Right ventricle myocardium inferior (tissue), 1 donor: ENCODE measurements at places on chromosomes 1 and 21. TPM values are rescaled to one million over a fixed set of nuclear protein-coding genes. Genes with fewer than 3 reads are reported as not detected.

C1orf105 gene
- 25.2 TPM for total RNA-seq

FAM72A gene
- total RNA-seq = 1.6 TPM

FMO5 gene
- 8.2 TPM for total RNA-seq

ADAM30 gene
- not detected for total RNA-seq

NECAP2 gene
- 17.7 TPM for total RNA-seq

PLEKHA6 gene
- 18.7 TPM for total RNA-seq

DVL1 gene
- total RNA-seq = 119 TPM

CRYBG2 gene
- not detected for total RNA-seq

TBX19 gene
- total RNA-seq = 0.43 TPM

KRTAP19-3 gene
- total RNA-seq = not detected

BCAS2 gene
- total RNA-seq = 28.4 TPM

PCAT6 gene
- 0.54 TPM for total RNA-seq

DYRK1A gene
- 63.5 TPM for total RNA-seq

CD101 gene
- total RNA-seq = 0.38 TPM

HSPA6 gene
- total RNA-seq = 1.1 TPM

SSU72 gene
- total RNA-seq = 116 TPM

FCAMR gene
- not detected for total RNA-seq

RGS5 gene
- total RNA-seq = 246 TPM

PAX7 gene
- not detected for total RNA-seq

PRAMEF13 gene
- total RNA-seq = not detected

REG4 gene
- total RNA-seq = not detected

CTH gene
- total RNA-seq = 0.60 TPM

OLIG2 gene
- not detected for total RNA-seq

CELA3B gene
- not detected for total RNA-seq

ZC3H11A gene
- total RNA-seq = 54.4 TPM

LRRC40 gene
- 10.5 TPM for total RNA-seq

OVAAL gene
- 2.0 TPM for total RNA-seq

OXCT2 gene
- 1.3 TPM for total RNA-seq

MPZ gene
- total RNA-seq = 4.4 TPM

OR6K2 gene
- not detected for total RNA-seq

FAM110D gene
- 4.0 TPM for total RNA-seq

OR2M5 gene
- total RNA-seq = not detected

TMEM52 gene
- 1.2 TPM for total RNA-seq

ST3GAL3 gene
- total RNA-seq = 22.0 TPM

PRRX1 gene
- total RNA-seq = 46.3 TPM

HRNR gene
- not detected for total RNA-seq

CD1C gene
- 0.57 TPM for total RNA-seq

CCDC17 gene
- 1.2 TPM for total RNA-seq

PCNX2 gene
- 2.2 TPM for total RNA-seq

RGS13 gene
- not detected for total RNA-seq

NUDT4B gene
- 0.49 TPM for total RNA-seq

IFNAR2 gene
- 10.4 TPM for total RNA-seq

ABCA4 gene
- 0.11 TPM for total RNA-seq

OR2T2 gene
- total RNA-seq = not detected

S100B gene
- 8.3 TPM for total RNA-seq

GLMN gene
- total RNA-seq = 5.4 TPM

PADI6 gene
- not detected for total RNA-seq

MATN1 gene
- total RNA-seq = not detected
